Colonic mucosa (tissue), 4 donors: ENCODE measurements at places on chromosomes 6 and 20. TPM values are rescaled to one million over a fixed set of nuclear protein-coding genes. Genes with fewer than 3 reads are reported as not detected.

DNA sequence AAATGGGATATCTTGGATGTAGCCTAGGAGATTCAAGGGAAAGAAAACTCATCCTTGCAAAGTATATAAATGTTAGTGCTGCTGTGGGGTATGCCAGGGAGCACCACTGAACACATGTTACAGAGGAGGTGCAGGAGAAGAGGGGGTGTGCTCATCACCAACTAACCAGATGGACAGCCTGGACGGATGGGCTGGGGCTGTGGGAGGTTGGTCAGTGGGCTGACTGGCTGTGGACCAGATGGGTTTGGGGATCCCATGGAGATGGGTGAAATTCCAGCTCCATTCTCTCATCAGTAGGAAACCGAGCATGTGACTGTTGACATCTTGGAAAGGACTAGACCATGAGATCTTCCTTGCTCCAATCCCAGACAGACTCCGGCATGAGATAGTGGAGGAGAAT is 201.0 kb downstream of the LRFN2 start:
- no peak overlapping the region for H3K27ac ChIP-seq
- H3K4me3 ChIP-seq: no peak overlapping the region
- no peak for DNase-seq
- H3K4me1 ChIP-seq: no peaks in the 10 kb centered on the region
- no peaks in the 10 kb centered on the region for H3K27me3 ChIP-seq

- no peaks in the 10 kb centered on the region for H3K4me1 ChIP-seq
- no peaks in the 10 kb centered on the region for H3K36me3 ChIP-seq
- no peak overlapping the region for H3K4me3 ChIP-seq
- H3K27me3 ChIP-seq: no peaks in the 10 kb centered on the region
- no peak for DNase-seq
Observed at GRCh38 chr6:143822584-143823024, 20.5 kb upstream of the LTV1 start.

GRCh38 chr6:26251354-26252076 is 113.5 kb upstream of the BTN3A2 start:
- H3K27me3 ChIP-seq: no peaks in the 10 kb centered on the region
- H3K4me1 ChIP-seq: no peaks in the 10 kb centered on the region
- H3K27ac ChIP-seq: peak overlapping the region; percentile 89
- peak overlapping the region; percentile 49 for H3K4me3 ChIP-seq
- peak; percentile 84 for DNase-seq

DNA sequence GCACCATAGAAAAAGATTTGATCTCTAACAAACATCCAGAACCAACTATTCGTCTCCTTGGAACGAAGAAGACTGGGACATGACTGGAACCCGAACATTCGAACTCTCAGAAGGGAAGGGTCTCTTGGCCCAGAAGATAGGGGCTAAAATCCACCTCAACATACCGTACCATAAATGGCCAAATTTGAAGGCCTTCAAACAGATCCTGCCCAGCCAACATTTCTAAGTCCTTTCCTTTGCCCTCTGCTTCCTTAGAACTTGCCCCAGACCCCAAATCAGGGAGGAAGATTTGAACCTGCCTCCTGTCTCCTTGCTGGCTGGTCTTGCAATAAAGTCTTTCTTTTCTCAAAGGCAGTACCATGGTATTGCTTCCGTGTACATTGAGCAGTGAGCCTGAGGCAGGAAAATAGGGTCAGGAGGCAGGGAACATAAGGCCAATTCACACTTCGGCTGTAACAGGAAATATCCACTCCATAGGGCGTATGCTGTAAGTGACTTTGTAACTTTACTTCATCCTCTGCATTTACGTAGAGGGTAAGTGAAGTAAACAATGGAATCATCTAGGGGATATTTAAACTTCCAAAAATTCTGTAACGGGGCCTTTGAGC is 1.8 kb upstream of the PXDC1 start:
- H3K36me3 ChIP-seq: no peaks in the 10 kb centered on the region
- H3K4me1 ChIP-seq: peaks cover 8% of the 10 kb centered on the region
- no peak for DNase-seq
- H3K27ac ChIP-seq: peak overlapping the region; percentile 17
- H3K4me3 ChIP-seq: no peak overlapping the region

CLPSL1 gene
- not detected for total RNA-seq

BMP2 gene
- total RNA-seq: 57.3 TPM

NRM gene
- 19.2 TPM for total RNA-seq

HCRTR2 gene
- total RNA-seq: not detected
